ENCODE measurements at places on chromosomes 5 and 9. TPM values are rescaled to one million over a fixed set of nuclear protein-coding genes. Genes with fewer than 3 reads are reported as not detected.

DNA sequence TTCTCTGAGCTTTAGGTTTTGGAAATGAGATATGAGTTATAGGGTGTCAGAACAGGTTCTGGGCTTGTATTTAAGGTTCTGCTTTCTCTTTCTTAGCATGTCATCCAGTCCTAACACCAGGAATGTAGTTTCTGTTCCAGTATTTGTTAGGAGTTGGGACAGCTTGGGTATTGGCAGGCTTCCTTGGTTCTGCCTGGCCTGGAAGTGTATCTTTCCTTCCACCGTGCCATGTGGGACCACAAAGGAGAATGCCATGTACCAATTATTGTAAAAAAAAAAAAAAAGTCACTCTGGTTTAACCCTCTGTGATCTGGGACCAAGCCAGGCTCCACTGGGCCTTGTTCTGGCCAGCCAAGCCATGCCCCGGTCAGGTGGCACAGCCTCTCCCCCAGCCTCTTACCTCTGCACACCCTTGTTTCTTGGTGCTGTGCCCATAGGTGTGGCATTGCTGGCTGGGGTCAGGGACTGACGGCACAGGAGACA is 47.8 kb downstream of the ARHGAP26 start:
- H3K27ac ChIP-seq, result peak overlapping the region; percentile 55
- no peak for DNase-seq
- H3K4me3 ChIP-seq, result no peak overlapping the region
- no peaks in the 10 kb centered on the region for H3K36me3 ChIP-seq
- no peaks in the 10 kb centered on the region for H3K27me3 ChIP-seq

DNA sequence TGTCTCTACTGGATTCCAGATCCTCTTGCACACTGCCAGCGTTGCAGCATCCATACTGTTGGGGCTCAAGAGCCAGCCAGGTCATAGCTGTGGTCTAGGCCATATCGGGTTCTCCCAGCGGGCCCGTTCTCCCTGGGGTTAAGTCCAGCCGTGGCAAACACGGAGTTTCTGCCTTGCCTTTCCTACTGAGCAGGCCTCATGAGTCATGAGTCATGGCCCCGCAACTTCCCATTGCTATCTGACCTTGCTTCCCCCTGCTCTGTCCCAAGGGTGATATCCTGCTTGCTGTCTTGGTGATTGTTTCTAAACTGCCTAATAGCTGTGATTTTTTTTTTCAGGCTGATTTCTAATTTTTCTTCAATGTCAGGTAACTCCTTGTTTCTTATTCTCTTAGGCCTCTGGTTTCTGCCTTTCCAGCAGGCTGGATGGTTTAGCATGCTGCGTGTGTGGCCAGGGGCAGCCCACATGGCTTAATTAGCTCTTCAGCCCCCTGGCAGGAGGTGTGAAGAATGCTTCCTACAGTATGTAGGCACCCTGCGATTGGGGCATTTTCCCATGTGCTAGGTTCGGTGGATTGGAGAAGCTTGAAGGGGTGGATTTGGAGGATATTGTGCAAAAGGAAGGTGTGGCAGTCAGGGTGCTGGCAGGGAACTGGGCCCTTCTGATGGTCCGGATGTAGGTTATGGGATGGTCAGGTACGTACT is 18.7 kb downstream of the DAPK1 start:
- no peaks in the 10 kb centered on the region for H3K36me3 ChIP-seq
- no peak overlapping the region for H3K27ac ChIP-seq

GRCh38 chr5:115939059-115939458 is 23.2 kb upstream of the LVRN start:
- no peaks in the 10 kb centered on the region for H3K36me3 ChIP-seq
- no peaks in the 10 kb centered on the region for H3K4me1 ChIP-seq
- no peak overlapping the region for H3K4me3 ChIP-seq

GRCh38 chr9:137445275-137445807 is 4.2 kb upstream of the ENTPD8 start:
- no peaks in the 10 kb centered on the region for H3K27me3 ChIP-seq
- H3K4me1 ChIP-seq, result no peaks in the 10 kb centered on the region
- H3K27ac ChIP-seq, result no peak overlapping the region
- no peak overlapping the region for H3K4me3 ChIP-seq
- H3K36me3 ChIP-seq, result no peaks in the 10 kb centered on the region

TMEM8B gene
- 16.3 TPM for total RNA-seq

DNA sequence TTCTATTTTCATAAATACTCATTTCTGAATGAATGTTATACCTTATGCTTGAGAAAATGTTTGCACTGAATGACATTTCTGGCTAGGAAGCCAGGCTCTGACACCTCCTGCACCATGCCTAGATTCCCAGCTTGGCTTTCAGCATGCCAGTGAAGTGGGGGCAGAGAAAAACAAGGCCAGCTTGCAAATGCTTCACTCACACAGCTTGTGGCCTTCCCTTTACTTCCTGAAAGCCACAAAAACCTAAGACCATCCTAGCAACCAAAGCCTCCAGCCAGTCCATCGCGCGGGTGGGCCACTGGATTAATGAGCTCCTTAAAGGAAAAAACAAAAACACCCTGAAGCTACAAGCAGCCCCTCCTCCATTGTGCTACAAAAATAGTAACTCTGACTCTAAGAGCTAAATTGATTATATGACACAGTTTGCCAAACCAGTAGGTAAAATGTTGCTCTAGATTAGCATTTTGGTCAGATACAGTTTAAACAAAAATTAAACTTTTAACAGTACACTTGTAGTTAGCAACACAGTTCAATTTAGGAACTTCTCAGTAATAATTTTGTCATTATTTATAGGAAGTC is 159.9 kb downstream of the TSSK1B start:
- no peak overlapping the region for H3K27ac ChIP-seq
- DNase-seq, result no peak
- no peaks in the 10 kb centered on the region for H3K4me1 ChIP-seq

GRCh38 chr5:141968914-141969608 is at the start of gene RNF14:
RNF14 (plus strand) TSS chr5:141969105; CDS start chr5:141973589, 4,484 bp downstream.
- no peaks in the 10 kb centered on the region for H3K27me3 ChIP-seq
- H3K4me1 ChIP-seq, result no peaks in the 10 kb centered on the region
- peak; percentile 98 for DNase-seq
- H3K36me3 ChIP-seq, result peaks cover 2% of the 10 kb centered on the region
- peak within 1 kb of the TSS; percentile 74 for H3K4me3 ChIP-seq

GRCh38 chr5:55313870-55314617 is 6.3 kb downstream of the MTREX start:
- no peaks in the 10 kb centered on the region for H3K36me3 ChIP-seq
- no peaks in the 10 kb centered on the region for H3K27me3 ChIP-seq
- no peak overlapping the region for H3K4me3 ChIP-seq
- H3K4me1 ChIP-seq, result no peaks in the 10 kb centered on the region
- DNase-seq, result no peak

CER1 gene
- 0.29 TPM for total RNA-seq

DNA sequence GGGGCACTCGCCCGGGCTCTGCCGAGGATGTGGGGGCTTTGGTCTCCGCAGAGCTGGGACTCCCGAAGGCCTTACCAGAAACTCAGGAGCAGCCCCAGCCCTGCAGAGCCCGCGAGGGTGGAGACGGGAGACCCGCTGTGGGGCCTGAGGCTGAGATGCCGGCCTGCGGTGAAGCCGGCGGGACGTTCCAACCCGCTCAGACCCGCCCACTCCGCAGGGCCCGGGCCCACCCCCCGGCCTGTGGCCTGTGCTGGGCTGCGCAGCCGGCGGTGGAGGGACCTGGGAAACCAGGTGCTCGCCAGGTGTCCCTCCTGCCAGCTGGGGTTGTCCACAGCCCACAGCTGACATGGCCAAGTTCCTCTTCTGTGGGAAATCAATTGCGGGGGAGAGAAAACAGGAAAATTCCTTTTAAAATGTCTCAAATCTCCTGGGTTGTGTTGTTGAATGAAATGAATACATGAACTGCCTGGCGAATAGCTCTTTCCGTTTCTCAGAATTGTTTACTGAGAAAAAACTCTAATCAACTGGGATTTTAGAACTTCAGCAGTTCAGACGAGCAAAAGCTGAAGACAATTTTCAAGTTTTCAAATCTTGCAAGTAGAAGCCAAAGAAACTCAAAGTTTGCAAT is 49.0 kb upstream of the IRX4 start:
- no peaks in the 10 kb centered on the region for H3K27me3 ChIP-seq
- H3K36me3 ChIP-seq, result no peaks in the 10 kb centered on the region
- no peaks in the 10 kb centered on the region for H3K4me1 ChIP-seq
- peak overlapping the region; percentile 37 for H3K4me3 ChIP-seq

SPATA31E1 gene
- total RNA-seq, result not detected

- no peak overlapping the region for H3K27ac ChIP-seq
- H3K27me3 ChIP-seq, result no peaks in the 10 kb centered on the region
- DNase-seq, result no peak
- H3K4me1 ChIP-seq, result no peaks in the 10 kb centered on the region
These were observed 17.3 kb downstream of the EEIG1 start for GRCh38 chr9:127963359-127964064.

DNA sequence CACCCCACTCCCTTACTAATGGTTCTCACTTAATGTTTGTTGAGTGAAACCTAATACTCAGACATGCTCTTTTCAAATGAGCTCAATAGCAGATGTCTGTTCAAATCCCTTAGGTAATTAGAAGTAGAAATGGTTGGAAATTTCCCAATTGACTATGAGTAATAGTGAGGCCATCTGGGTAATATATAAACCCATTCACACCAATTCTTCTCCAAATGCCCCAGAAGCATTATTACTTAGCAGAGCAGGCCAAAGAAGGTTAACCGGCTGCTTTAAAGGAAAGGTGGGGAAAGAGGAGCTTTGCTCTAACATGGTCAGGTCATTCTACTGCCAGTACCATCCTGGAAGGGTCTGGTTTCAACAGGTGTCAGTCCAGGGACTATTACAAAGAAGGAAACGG is 119.5 kb upstream of the MTAP start:
- no peaks in the 10 kb centered on the region for H3K4me1 ChIP-seq
- no peaks in the 10 kb centered on the region for H3K27me3 ChIP-seq
- no peak for DNase-seq
- no peak overlapping the region for H3K4me3 ChIP-seq
- no peak overlapping the region for H3K27ac ChIP-seq

HCN1 gene
- total RNA-seq, result not detected

DNA sequence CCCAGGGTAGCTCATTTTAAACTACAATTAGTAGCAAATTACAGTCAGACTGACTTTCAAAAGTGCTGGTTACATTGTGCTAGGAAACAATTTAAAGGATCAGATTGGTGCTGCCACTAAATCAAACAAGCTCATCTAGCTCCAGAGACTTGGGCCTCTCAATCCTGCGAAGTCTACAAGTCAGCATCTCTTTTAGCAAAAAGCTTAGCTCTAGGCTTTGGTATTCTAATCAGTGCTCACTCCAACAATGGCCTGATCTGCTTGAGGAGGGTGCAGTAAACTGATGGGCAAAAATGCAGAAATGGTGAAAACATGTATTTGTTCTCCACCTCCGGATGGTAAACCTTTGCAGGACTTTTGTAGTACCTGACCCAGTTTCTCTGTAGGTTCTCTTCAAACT is 47.0 kb upstream of the SEMA6A start:
- H3K4me1 ChIP-seq, result no peaks in the 10 kb centered on the region
- no peak for DNase-seq
- no peak overlapping the region for H3K4me3 ChIP-seq
- no peaks in the 10 kb centered on the region for H3K27me3 ChIP-seq
- no peak overlapping the region for H3K27ac ChIP-seq

DNA sequence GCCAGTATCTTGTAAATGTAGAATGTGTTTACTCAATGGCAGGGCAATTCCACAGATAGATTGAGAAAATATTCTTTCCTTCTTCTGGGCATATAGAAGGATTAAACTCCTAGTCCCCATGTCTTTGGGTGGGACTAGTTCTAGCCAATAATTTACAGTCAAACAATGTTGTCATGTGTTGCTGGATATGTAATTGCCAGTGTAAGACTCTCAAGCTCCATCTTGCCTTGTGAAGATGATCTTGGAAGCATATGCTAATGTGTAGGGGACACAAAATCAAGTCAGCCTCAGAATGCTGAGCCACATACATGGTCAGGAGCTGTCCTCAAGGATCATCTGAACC is 386.9 kb downstream of the CETN3 start:
- no peak overlapping the region for H3K27ac ChIP-seq
- no peaks in the 10 kb centered on the region for H3K27me3 ChIP-seq
- no peak for DNase-seq

PCDHGA11 gene
- total RNA-seq, result 7.1 TPM

GRCh38 chr5:142399891-142400290 is 75.1 kb upstream of the SPRY4 start:
- H3K4me3 ChIP-seq, result no peak overlapping the region
- H3K27me3 ChIP-seq, result no peaks in the 10 kb centered on the region
- no peak for DNase-seq
- H3K27ac ChIP-seq, result no peak overlapping the region
- H3K4me1 ChIP-seq, result no peaks in the 10 kb centered on the region
- H3K36me3 ChIP-seq, result no peaks in the 10 kb centered on the region

DNA sequence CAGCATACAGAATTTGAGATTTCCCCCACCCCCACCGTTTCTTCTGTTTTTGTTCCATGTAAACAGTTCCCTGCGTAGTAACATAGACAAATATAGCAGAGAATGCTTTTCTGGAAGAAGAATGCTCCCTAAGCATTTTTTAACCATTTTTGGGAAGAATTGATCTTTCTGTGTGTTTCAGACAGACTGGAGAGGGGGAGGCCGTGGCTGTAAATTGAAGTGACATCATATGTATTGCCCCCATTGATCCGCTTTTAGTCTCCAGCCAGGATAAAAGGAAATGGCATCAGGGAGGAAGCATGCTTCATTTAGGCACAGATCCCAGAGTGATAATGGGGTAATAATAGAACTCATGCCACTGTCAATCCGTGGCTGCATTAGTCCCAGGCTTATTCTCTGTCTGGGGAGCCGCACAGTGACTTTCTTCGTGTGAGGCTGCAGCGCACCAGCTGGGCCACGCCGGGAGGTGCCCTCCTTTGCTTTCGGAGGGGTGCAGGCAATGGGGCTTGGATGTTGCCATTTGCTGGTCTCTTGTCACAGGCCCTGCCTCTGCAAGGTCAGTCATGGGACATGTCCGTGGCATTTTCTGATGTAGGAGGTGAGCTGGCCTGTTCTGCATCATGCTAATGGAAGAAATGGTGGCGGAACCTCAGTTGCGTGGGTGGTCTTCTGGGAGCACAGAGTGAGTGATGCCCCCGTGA is 261.5 kb downstream of the FANCC start:
- H3K4me1 ChIP-seq, result peaks cover 11% of the 10 kb centered on the region
- H3K4me3 ChIP-seq, result peak overlapping the region; percentile 60
- H3K27ac ChIP-seq, result peak overlapping the region; percentile 84
- H3K36me3 ChIP-seq, result no peaks in the 10 kb centered on the region
- no peak for DNase-seq

DNA sequence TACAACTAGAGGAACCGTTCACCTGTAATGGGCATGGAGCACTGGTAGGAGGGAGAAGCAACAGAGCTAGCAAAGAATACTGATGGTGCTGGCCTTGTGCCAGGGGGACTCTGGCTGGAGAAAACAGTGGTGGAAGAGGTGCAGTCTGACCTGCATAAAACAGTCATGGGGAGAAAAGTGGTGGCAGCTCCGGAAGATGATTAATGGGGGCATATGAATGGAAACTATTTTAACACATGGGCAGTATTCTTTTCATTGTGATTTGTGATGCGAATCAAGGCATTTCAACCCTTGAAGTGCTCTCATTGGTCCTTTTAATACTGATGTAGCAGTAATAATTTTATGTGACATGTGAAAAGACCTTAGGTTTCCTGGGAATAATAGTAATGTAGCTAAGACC is 219.6 kb downstream of the ADAMTS6 start:
- no peak overlapping the region for H3K4me3 ChIP-seq
- H3K27ac ChIP-seq, result no peak overlapping the region
- H3K4me1 ChIP-seq, result peaks cover 4% of the 10 kb centered on the region
- no peaks in the 10 kb centered on the region for H3K36me3 ChIP-seq
- H3K27me3 ChIP-seq, result no peaks in the 10 kb centered on the region

- H3K27ac ChIP-seq, result no peak overlapping the region
- no peaks in the 10 kb centered on the region for H3K4me1 ChIP-seq
- H3K36me3 ChIP-seq, result no peaks in the 10 kb centered on the region
- no peak overlapping the region for H3K4me3 ChIP-seq
These were observed 42.8 kb upstream of the SLIT3 start for GRCh38 chr5:169343766-169344165.
